Stimulated activated CD8-positive, alpha-beta memory T cell treated with anti-CD3 and anti-CD28 coated beads, Interleukin-4, amount 100 ng/mL, for 1 hour (primary cell): ENCODE measurements at places on chromosomes 2 and 18.

GRCh38 chr2:39099310-39099869 lies 21.5 kb downstream of the SOS1 start:
- DNase-seq: no peak

GRCh38 chr2:218320704-218321336 lies 28.5 kb upstream of the TMBIM1 start:
- DNase-seq: no peak

DNA sequence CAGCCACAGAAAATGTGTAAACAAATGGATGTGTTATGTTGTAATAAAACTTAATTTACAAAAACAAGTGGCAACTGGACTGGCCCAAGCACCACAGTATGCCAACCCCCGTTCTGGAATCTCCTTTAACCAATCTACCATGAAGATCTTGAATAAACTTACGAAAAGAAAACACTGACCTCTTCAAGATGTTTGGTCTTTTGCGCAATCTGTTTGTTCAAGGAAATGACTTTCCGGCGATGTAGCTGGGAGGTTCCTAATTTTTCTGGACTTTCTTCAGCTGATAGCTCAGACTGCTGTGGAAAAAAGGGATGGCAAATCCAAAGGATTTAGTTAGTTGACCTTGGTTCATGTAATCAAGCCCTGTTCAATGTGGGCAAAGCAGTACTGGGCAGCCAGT lies 55.7 kb downstream of the CCDC93 start:
- no peak for DNase-seq

- no peak for DNase-seq
Measured at GRCh38 chr2:103959174-103960128, 894.5 kb upstream of the POU3F3 start.

DNA sequence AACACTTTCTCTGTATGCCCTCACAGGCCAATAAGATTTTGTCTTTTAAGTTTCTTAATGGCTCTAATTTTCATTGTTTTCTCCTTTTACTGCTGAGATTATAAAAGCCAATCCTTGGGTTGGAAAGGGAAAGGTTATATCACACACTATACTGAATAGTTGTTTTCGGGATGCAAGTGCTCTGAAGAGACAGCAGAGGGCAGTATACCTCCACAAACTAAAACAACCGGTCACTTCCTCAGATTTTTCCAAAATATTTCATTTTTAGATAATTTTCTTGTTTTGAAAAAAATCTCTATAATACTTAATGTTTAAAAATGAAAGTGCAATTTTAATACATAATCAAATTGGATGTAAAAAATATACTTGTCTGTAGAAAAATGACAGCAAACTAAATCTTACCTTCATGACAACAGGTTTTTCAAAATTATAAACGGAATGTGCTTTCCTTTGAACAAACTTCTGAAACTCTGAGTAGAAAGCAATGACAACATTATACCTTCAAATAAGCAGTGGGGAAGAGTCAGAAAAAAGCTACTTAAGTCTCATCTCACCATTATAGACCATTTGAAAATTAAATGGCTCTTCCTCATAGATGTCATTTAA lies 82.7 kb downstream of the ORC4 start:
- no peak for DNase-seq

- no peak for DNase-seq
Measured at GRCh38 chr2:103430191-103430590, 668.4 kb downstream of the TMEM182 start.

DNA sequence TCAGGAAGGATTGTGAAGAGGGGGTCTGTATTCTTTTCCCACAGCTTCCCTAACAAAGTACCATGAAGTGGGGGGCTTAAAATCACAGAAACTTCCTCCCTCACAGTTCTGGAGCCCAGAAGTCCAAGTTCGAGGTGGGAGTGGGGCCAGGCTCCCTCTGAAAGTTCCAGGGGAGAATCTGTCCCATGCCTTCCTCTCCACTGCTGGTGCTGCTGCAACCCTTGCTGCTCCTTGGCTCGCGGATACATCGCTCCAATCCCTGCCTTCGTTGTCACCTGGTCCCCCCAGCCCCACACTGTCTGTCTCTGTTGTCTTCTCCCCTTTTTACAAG lies 134.1 kb downstream of the DDX1 start:
- DNase-seq: no peak

DNA sequence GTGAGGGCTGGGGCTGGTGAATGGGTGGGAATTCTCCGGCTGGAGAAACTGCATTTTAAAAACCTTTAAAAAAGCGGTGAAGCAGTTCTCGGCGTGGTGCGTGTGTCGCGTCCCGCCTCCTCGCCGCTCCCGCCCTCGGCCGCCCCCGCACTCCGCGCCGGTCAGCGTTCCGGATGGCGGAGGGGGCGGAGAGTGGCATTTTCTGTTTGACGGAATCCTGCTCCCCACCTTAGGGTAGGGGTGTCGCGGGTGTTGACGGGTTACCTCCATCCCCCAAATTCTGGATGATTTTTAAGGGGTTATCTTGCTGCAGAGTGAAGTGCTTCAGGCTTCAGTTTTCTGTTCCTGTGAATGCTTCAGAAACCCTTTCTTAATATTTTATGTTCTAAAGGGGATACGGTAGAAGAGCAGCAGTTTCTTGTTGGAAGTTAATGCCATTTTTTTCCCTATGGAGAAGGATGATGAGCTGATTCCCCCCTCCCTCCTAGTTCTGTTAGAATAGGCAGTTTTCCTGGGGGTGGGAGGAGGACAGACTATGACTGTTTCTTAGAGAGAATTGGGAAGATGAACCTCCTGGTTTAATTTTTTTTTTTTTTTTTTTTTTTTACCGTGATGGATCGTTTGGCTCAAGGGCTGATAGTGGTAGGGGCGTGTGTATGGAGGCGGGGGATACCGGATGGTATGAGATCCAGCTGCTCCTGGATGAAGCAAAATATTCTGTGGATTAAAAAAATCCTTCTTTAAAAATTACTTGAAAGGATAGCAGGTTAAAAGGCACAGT lies 756 bp downstream of the ABI2 start:
- DNase-seq: no peak

GRCh38 chr18:51611326-51611725 lies 413.8 kb upstream of the MEX3C start:
- no peak for DNase-seq

DNA sequence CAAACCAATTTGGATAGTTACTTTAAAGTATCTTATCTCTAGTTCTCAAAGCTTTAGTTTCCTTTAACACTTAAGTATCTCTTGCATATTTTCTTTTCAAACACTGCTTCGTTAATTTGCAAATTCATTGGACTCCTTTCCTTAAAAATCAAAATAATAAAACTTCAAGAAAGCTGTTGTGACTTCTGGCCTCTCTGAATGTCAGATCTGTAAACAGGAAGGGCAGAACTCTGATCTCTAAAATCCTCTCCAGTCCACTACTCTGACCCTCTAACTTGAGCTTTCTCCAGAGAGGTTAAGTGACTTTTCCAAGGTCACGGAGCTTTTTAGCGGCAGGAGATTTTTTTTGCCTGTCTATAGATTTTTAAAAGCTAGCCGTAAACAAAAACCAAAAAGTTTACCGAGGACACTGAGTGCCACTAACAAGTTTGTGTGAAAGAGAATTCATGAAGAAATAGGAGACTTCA lies 155.5 kb downstream of the TGIF1 start:
- DNase-seq: no peak

DNA sequence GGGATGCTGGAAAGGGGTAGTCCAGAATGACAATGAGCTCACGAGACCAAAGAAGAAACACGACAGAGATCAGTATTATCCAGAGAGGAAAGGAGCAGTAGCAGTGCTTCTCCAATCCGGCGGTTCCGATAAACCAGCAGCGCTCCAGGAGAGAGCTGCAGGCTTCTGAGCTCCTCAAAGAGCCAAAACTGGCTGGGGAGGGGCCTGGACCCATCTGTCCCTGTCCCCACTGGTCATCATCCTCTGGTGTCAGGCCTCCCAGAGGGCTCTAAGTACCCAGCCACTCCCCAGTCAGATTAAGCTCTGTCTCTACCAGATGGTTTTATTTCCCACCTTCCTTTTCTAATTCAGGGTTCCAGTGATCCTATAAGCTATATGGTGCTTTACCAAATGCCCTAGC lies 23.2 kb downstream of the DNAJC27 start:
- no peak for DNase-seq

DNA sequence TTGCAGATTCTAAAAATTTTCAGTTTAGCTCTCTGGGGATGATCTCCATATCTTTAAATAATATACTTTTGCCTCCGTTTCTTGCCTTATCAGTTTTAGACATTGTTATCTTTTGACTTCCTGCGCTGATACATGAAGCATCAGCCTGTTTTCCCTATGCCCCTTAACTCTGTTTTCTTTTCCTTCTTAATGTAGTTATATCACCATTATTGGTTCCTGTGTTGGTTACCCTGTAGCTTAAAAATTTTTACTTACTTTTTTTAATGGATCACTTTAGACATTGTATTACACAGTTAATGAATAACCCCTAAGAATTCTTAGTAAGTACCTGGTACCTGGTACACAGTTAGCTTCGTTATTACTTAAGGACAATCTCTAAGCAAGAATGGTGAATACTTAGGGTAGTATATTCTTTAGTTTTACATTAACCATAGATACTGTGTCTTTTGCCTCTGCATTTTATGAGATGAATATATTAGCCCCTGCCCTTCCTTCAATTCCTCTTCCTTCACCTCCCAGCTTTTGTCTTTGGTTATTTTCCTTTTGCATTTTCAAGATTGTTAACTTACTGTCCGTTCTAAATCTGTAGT lies 40.9 kb downstream of the BABAM2 start:
- DNase-seq: no peak

GRCh38 chr18:1020731-1021344 lies 116.2 kb downstream of the ADCYAP1 start:
- DNase-seq: no peak

DNA sequence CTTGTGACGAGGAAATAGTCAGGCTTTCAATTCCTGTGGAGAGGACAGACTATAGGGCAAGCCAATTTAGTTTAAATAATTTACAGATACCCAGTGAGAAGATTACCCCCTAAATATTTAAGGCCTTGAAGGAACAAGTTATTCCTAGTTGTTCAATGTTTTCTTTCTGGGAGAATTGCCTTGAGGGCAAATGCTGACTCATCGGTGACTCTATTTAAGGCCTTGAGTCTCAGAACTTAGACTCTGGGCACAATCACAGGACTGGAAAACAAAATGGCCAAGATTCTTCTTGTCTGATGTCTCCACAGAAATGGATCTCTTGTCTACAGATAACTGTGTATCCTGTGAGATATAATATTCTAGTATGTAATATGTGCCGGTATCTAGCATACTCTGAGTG lies 467.1 kb downstream of the SUCLG1 start:
- no peak for DNase-seq

DNA sequence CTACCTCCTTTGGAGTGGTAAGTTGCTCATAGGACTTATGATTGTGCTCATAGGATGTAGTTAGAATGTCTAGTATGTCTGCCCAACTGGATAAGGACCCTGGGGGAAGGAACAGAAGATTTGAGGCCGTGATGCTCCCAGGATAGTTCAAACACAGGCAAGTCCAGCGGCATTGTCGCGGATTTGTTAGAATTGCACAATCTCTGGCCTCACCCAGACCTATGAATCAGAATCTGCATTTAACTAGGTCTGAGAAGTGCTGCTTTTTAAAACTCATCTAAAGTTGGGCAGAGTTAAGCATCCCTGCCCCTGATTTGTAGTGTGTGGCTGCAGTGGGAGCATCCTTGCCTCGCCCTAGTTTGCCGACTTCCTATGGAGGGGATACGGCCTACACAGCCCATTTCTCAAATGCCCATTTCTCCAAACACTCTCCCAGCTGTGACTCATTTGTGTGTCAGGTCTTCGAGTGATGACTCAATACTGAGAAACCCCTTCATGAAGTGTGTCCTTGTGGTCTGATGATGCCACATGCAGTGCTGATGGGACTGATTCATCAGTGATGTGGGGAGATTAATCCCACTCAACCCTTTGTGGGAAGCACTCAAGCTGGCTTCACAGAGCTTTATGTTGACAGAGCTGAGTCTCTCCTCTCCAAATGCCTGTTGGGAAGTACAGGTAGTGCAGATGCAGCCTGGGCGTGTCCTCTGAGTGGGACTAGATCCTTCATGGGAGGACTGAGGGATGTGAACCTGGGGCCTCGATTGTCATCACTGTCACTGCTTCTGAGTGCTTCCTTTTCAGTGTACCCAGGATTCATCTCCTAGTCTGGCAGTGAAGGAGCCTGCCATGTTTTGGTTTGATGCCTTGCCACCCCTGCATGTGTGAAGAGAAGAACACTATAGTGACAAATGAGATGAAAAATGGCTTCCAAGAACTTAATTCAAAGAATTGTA lies 18.7 kb downstream of the SMIM21 start:
- no peak for DNase-seq

DNA sequence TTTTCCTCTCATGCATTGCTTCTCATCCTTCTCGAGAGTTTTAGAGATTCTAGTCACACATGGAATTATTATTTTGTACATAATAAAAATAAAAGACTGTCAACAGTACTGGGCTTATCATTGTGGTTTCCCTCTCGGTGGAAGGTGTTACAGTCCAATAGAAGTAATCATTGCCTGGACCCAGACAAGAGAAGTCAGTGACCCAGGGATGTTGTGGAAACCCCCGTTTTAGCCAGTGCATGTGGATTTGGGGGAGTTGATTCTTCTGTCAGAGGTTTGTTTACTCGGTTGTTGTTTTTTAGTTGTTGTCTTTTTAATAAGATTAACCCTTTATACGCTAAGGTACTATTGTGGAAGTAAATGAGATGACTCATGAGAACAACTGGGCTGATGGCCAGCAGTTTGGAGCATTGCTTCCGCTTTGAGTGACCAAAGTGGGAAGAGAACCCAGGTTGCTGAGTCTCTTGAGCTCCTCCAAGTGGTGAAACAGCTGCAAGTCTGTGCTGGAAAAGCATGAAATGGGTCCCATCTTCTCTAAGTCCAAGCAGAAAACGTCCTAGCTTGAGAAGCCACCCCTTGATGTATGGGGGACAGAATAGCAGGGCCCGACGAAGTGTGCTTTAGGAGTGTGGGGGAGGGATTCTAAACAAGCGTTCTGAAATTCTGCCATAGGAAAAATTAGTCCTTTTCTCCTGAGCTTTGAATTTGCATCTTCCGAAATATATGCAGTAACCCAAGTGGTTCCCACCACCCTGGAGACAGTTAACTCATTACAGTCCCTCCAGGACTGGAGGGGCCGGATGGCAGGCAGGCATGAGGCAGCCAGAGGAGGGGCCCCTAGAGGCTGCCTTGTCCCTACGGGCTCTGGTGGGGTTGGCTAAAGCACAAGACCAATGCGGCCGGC lies 61.8 kb upstream of the GPR45 start:
- DNase-seq: no peak

- DNase-seq: no peak
Measured at GRCh38 chr18:50115095-50115494, 79.9 kb downstream of the MYO5B start.
